NCI-H187 treated with DMSO at 0.1 percent for 48 hours (cell line): ENCODE measurements at places on chromosomes 5 and 9.

DNA sequence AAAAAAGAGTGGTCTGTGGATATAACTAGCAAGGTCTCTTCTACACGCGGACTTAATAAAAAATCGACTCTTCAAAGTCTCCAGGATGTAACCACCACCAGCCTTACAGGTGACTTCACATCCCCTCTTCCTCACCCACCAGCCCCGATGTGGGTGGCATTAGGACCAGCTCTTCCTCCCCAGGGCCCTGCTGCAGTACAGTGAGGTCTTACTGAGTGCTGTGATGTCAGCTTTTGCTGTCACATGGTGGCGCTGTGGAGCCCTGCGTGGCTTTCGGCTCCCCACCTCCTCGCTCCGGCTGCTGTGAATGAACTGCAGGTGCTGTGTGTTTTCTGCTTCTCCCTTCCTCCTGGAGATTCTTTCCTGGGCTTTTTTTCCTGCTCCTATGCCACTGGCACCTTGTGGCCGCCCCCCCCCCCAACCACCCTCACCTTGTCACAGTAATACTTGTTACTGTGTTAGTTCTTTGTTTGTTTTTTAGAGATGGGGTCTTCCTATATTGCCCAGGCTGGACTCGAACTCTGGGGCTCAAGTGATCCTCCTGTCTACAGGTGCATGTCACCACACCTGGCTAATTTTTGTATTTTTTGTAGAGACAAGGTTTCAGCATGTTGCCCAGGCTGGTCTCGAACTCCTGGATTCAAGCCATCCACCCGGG, 15.8 kb upstream of the RAPGEF1 start:
- no peak for DNase-seq

GRCh38 chr5:62653001-62653863, 74.6 kb downstream of the LRRC70 start:
- DNase-seq, result no peak

- peak; percentile 41 for DNase-seq
Measured at GRCh38 chr5:134577796-134578577, 52.5 kb downstream of the JADE2 start.

DNA sequence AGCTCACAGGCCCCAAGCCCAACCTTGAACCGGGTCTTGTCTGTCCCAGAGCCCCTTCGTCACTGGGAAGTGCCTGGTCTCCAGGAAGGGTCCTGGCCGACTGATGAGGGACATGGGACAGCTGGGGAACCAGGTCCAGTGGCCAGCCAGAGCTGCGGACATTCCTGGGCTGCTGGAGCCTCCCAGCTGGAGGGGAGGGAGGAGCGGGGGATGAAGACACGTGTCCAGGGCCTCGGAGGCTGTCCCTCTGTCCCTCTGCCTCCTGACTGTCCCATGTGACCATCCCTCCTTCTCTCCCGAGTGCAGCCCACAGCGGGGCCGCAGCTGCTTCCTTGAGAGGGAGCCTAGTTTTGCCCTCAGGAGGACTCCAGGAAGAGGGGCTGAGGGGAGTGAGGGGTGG, 41.7 kb upstream of the UBAC1 start:
- DNase-seq, result no peak

- DNase-seq, result peak; percentile 51
Measured at GRCh38 chr9:98172604-98173003, 19.8 kb downstream of the CORO2A start.

DNA sequence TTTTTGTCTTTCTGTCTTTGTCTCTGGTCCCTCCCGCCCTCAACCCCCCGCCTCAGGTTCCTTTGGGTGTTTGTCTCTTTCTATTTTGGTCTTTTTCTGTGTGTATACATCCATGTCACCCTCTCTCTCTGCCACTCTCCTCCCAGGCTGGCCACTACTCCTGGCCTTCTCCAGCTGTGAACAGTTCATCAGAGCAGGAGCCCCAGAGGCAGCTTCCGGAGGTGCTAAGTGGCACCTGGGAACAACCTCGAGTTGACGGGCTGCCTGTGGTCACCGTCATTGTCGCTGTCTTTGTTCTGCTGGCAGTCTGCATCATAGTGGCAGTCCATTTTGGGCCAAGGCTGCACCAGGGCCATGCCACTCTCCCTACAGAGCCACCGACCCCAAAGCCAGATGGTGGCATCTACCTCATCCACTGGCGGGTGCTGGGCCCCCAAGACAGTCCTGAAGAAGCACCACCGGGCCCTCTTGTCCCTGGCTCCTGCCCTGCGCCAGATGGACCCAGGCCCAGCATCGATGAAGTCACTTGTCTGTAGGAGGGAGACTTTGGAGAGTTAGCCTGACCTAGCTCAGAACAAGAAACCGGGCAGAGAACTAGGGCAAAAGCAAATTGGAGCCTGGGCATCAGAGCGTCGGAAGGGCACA, 1.7 kb downstream of the SMIM33 start:
- DNase-seq, result no peak

- DNase-seq, result no peak
Measured at GRCh38 chr5:133489632-133490031, 122.7 kb downstream of the FSTL4 start.

GRCh38 chr9:137247916-137248175, 3.2 kb upstream of the STPG3 start:
- no peak for DNase-seq

- no peak for DNase-seq
Measured at GRCh38 chr5:140242099-140242498, 60.8 kb downstream of the PFDN1 start.

- DNase-seq, result no peak
Measured at GRCh38 chr5:150261231-150261630, 28.3 kb downstream of the CAMK2A start.

DNA sequence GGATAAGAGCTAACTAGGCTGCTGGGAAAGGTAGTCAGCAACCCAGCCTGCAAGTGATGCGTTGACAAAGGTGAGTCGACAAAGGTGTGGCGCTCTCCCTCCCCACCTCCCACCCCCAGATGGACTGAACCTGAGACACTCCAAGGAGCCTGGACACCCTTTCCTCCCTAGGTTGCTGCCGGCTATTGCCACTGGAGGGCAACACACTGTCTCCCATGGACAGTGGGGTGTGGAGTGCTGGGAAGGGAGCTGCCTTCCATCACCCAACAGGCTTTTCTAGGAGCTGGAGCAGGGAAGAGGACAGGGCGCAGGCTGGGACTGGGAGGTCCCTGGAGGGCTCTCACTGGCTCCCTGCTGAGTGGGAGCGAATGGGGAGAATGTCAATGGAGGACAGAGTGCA, 75.4 kb upstream of the ARAP3 start:
- DNase-seq, result no peak

GRCh38 chr5:16918156-16918555, 17.9 kb downstream of the MYO10 start:
- no peak for DNase-seq

DNA sequence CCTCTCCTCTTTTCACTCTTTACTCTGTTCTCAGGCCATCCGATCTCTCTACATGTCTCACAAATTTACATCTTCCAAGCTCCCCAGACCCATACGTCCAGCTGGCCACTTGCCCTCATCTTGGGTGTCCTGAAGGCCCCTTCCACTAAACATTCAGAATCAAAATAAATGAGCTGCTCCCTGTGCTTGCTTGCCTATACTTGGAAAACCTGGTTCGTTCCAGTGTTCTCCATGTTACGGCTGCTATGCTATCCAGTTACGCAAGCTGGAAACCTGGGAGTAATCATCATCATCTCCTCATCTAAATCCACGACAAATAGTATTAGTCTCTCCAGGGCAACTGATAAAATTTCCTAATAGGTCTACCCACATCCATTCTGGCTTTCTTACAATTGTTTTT, 165.0 kb upstream of the FBXL17 start:
- no peak for DNase-seq

DNA sequence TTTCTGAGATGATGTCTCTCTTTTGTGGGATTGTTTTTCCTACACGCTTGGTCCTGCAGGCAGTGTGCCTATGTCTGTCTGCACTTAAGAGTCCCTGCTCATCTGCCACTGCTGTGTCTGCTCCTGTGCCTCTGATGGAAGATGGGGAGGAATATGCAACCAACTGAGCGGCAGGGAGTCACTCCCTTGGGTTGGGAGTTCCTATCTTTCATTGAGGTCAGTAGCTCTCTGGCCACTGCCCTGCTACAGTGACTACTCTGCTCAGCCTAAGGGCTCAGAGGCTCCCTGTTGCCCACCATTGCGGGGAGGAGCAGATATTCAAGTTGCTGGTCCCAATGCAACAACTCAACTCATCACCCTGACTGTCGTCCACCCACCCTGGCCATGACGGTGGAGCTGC, 13.4 kb upstream of the FAM163B start:
- no peak for DNase-seq

DNA sequence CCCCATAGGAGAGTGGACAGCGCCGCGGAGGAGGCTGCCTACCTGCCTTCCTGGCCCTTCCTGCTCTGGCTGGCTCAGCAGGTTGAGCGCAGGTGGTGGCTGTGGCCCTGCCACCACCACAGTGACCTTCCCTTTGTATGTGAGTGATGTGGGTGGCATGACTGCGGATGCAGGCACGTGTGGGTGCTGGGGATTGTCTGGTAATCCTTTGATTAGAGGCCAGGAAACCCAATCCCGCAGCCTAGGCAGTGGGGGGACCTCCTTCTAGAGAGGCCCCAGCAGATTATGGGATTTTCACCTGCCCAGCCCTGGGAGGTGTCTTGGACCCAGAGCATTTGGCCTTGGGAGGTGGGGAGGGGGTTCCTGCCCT, 16.5 kb downstream of the RXRA start:
- DNase-seq, result no peak

DNA sequence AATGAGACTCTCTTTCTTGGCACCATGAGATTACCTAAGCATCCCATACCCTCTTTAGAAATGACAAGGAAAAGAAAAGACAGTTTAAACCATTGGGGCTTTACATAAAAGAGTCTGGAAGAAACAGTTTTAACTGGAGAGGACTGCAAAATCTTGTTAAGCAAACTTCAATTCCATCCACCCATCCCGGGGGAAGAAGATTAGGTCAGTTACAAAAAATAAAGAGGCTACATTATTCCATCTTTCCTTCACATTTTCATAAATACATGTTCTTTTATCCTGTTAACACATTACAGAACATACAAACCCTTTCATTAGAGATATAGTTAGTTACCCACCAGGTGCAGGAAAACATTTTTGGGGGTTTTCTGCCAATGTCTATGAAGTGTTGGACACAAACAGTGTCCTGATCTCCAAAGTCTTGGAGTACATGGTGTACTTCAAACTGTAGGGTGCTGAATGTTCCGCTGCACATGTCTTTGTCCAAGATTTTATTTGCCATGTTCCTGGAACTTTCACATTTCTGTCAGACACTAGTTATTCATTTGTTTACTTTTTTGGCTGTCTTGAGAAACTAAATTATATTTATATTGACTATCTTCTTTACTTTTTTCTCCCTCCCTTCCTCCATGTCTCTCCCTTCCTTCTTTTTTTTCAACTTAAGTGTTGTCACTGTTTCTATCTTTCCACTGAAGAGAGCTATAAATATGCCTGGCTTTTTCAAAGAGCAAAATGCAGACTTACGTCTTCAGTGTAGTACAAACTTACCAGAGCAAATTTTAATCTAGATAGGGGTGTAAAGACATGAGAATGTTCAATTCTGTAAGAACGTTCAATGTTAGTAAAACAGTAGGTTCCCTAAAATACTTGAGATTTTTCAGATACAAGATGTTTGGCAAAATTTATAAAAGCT, 410.9 kb upstream of the PRR16 start:
- no peak for DNase-seq

DNA sequence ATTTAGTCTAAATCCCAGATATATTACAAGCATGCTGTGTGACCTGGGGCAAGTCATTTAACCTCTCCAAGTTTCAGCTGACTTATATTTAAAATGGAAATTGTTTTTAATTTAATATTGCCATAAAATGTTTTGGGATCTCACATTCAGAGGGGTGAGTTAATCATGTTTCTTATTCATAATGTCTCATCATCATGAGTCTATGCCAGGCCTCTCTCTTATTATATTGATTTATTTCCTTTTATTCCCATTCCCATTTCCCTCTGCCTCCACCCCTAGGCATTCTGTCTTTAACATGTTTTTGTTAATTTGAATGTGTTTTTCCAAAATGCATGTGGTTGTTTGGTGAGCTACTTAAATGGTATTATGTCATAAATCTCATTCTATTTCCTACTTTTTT, 39.0 kb upstream of the TTC1 start:
- DNase-seq, result no peak

DNA sequence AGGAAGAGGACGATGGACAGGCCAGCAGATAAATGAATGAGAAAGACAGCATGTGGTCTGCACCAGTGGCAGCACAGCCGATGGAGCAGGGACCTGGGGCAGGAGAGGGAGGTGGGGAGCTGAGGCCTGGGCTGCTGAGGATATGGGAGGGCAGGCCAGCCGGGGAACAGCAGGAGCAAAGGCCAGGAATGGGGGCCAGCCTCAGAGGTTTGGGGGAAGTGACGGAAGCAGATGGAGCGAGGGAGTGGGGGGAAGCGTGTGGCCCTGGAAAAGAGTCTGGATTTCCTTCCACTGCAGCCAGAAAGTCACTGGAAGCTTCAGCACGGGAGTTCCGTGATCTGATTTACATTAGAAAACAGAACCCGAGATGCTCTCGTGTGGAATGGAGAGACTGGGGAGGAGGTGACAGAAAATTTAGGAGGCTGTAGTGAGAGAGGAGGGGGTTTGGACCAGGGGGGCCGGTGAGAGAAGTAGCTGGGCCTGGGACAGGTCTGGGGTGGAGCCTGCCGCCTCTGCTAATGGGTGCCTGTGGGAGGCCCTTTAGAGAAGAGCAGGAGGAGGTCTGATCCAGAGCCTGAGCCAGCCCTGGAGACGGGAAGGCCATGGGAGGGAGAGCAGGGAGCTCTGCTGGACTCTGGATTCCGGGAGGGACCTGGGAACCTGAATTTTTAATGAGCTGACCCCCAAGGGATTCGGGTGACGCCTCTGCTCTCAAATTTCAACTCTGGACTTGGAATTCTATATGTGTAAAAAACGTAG, 65.4 kb downstream of the TSPAN17 start:
- no peak for DNase-seq

DNA sequence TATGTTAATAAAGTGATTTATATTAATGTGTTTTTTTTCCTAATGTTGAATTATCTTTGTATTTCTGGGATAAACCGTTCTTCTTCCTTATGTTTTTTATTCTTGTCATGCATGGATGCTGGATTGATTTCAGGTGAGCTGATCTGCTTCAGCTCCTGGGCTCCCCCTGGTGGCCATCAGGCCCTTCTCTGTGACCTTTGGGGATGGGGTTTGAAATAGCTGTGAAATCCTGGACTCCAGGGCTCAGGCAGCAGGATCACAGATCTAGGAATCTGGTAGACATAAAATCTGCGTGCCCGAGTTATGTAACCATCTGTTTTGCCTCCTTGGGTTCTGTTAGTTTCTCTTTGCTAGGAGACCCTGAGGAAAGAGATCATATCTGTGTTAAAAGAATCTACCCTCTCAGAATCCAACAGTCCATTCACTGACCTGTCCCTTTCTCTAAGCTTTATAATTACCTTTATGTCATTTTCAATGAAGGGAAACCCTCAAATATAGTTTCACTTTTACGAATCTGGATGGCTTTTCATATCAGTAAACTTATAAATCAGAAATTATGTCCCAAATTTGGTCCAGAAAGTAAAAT, 12.2 kb upstream of the OR13J1 start:
- DNase-seq, result peak; percentile 5

- no peak for DNase-seq
Measured at GRCh38 chr9:115945009-115945431, 208.6 kb upstream of the PAPPA start.

- no peak for DNase-seq
Measured at GRCh38 chr9:99690573-99690972, 131.1 kb upstream of the NR4A3 start.
